ENCODE measurements at places on chromosomes 6 and 20.

DNA sequence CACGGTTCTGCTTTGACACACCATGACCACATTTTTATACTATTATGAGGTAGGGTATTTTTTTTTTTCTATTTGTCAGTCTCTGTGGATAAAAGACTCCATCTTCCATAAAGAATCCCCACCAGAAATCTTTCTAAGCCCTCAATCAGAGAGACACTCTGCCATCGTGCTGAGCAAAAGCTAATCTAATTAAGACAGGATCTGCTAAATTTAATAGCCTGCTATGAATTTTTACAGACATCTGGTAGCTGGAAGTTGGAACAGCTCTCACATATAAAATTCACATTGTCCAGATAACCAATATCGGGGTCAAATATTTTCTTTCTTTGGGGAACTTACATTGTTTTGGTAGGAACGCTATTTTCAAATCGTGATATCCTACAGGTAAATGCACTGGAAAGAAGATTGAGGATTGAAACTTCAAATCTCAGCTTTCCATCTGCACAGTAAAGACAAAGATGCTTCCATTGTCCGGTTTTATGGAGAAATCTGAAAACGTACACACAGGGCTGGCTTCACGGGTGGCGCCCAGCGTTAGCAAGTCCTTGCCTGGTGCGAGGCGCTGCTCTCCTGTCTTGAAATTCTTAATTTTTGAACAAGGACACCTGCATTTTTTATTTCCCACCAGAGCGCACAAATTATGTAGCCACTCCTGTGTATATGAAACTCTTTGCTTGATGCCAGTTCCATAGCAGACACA is 573.8 kb upstream of the NOX3 start:
- peak; percentile 58 for ATAC-seq

GRCh38 chr20:63405102-63405730 is 44.1 kb upstream of the CHRNA4 start:
- ATAC-seq, result no peak

DNA sequence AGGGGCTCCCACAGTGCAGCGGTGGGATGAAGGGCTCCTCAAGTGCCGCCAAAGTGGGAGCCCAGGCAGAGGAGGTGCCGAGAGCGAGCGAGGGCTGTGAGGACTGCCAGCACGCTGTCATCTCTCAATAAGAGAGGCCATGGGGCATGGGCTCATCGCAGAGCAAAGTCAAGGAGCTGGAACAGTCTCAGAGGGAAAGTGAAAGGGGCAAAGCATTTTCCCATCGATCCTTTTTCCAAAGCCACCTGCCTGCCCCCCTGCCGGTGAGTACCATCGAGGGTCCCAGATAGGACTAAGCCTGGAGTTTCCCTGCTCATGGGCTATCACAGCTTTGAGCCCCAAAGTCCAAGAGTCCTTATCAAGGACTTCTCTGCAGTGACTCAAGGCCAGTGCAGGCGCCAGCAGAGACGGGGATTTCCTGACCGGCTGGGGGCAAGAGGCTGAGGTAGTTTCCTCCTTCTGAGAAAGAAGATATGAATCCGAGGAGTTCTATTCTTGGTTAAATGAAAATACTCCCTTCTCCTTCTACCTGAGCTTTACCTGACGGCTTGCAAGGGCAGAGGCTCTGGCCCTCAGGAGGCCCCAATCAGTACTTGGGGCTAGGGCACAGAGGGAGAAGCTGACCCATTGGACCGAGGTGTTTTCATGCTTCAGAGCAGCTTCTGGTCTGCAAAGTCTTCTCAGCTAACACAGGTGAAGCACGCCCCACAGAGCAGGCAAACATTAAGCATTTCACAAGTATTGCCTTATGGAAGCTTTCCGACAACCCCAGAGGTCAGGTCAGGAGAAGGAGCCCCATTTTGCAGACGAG is 22.6 kb downstream of the ETV7 start:
- ATAC-seq, result no peak

DNA sequence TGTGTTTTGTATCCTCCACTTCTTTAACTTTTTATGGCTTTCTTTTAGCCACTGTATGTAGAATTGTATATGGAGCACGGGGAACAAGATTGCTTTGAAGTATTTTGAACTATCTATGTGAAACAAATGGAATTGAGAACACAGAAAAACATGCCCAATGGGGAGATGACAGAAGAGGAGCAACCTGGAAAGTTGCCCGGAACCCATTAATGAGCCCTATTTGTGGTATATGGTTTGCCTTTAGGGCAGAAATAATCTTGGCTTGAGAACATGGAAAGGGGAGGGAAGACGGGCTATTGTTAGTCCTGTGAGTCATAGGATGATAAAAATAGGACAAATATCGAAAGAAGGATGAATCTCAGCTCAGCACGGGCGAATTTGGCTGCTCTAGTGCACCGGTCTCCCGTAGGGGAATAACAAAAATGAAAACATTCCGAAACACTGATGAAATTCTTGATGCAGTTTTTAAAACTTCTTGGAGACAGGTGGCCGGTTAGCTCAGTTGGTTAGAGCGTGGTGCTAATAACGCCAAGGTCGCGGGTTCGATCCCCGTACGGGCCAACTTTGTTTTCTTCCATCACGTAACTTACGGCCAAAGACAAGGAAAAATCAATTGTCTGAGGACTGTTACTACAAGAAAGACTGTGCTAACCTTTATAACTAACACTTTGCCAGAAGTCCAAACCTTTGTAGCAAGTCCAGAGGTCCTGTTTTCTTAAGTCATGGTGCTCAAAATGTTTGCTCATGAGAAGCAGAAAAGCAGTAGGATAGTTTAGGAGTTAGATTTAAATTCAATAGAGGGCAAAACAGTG is 15.7 kb downstream of the HMGN4 start:
- peak; percentile 71 for ATAC-seq

DNA sequence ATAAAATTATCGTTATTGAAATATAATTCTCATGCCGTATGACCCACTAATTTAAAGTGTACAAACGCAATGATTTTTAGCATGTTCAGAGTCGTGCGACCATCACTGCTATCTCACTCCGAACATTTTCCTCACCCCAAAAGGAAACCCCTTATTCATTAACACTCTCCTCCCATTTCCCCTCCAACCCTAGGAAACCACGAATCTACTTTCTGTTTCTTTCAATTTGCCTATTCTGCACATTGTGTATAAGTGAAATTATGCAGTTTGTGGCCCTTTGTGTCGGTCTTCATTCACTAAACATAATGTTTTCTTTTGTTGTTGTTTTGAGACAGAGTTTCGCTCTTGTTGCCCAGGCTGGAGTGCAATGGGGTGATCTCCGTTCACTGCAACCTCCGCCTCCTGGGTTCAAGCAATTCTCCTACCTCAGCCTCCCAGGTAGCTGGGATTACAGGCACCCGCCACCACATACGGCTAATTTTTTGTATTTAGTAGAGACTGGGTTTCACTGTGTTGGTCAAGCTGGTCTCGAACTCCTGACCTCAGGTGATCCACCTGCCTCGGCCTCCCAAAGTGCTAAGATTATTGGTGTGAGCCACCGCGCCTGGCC is 99.7 kb upstream of the ZNF217 start:
- no peak for ATAC-seq

DNA sequence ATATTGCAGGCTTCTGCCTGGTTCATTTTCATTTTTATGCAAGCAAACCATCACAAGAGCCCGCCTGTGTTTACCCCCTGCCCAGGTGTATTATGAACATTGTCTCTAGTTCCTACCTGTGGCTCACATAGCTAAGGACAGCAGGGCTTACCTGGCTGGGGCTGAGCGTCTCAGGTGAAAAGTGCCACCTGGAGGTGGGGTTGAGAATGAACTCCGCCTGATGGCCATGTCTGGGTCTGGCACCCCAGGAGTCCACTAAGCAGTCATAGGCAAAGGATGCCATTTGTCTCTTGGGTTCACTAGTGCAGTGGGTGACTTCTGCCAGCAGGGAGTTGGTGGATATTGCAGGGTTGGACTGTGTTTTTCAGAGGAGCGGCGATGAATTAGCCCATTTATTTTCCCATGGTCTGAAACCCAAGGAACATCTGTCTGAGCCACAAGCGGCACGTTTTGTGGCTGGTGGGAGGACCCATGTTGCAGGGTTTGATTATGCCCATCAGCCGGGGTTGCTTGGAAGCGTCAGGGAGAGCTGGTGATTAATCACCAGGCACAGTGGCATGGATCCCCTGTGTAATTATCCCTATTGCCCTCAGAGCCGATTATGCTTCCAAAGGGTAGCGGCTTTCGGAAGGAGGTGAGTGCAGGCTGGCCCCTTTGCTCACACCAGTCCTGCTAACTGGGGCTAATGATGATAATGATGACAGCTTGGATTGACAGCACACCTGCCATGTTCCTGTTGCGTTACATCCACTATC is 92.1 kb downstream of the CDH26 start:
- ATAC-seq, result no peak

GRCh38 chr20:21326700-21327099 is 23.6 kb downstream of the XRN2 start:
- no peak for ATAC-seq

DNA sequence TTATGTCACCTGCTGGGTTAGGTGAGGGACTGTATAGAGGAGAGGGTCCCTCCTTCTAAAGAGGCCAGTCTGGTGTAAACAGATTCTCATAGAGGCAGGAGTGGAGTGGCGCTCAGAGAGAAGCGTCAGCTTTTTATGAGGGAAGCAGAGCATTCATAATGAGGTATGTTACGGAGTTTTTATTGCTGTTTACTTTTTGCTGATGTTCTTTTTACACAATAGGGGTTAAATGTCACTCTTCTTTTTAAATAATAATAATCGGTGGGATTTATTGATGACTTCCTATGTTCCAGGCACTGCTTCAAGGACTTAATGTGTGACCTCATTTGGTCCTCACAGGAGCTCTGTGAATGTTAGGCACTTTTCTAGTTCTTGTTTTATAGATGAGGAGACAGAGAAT is 79.9 kb downstream of the L3MBTL3 start:
- no peak for ATAC-seq

DNA sequence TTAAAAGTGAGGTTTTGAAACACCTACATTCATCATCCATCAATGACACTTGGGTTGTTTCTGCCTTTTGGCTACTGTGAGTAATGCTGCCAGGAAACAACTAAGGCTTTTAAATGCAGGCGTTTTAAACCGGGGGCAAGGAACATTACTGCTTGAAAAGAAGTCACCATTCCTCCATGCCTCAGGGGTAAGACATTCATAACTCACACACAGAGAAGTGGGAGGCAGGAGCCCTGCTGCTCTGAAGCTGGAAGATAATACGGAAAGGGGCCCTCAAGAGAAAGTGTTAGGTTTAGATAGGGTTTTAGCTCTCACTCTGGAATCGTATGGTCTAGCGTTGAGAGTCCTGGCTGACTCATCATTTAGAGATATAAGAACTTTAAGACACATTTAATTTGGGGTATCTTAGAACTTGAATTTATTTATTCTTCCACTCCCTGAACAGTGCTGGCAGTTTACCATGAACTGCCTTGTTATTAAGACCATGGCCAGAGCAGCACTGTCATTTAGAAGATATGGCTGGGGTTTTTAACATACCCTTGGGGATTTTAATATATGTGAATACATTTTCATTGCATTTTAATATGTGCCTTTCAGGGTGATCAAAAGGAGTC is 1.8 kb downstream of the TUBB1 start:
- peak; percentile 68 for ATAC-seq

DNA sequence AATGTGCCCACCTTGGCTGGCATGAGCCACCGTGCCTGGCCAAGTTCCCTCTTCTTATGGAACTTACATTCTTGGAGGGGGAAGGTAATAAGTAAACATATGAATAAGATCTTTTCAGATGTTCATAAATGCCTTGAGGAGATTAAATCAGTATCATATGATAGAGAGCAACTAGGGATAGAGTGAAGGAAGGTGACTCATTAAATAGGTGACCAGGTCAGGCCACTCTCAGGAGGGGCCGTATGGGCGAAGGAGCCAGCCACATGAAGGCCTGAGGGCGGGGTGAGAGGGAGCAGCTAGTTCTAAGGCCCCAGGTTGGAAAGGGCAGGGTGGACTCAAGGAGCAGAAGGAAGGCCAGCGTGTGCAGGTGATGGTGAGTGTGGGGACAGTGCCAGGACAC is 91.1 kb downstream of the UST start:
- no peak for ATAC-seq

DNA sequence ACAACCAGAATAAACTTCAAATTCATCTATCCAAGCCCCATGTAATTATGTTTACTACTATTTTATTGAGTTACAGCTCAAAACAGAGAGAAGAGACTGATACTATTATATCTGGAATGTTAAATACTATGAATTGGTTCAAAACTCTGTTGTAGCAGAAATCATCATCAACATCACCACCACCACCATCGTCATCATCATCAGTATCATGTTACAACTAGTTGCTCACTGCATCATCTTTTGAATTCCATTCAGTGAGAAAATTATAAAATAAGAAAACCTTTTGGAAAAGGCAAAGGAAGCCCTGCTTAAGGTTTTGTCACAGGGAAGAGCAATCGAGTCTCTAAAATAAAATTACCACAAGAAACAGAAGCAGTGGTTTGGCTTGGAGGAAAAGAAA is 36.2 kb upstream of the THEMIS start:
- no peak for ATAC-seq

DNA sequence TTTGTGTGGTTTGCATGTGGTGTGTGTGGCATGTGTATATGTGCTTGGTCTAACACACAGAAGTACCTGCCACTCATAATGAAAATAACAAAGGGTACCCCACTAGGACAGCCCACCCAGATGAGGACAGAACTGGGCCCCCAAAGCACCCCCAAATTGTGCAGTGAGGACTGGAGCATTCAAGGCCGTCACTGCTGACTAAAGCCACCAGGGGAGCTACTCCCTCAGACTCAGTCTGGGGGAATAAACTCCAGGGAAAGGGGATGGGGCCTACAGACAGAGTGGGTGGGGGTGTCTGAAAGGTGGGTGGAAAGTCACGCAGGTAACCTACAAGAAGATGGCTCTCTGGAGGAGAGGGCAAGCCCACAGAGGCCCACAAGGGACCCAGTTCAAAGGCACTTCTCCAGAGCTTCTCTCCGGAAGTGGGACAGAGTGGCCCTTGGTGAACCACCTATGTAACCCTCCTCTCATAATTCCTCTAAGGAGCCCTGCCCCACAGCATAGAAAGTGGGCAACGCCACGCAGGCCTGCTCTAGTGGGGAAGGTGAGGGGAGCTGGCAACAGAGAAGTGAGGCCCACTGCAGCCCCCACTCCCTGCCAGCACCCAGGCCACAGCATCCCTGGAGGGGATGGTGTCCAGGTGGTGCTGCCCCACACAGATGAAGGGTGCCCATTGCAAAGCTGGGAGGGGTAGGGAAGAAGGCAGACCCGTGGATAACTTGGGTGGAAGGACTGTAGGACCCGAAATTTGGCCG is 122.8 kb upstream of the MAFB start:
- no peak for ATAC-seq

DNA sequence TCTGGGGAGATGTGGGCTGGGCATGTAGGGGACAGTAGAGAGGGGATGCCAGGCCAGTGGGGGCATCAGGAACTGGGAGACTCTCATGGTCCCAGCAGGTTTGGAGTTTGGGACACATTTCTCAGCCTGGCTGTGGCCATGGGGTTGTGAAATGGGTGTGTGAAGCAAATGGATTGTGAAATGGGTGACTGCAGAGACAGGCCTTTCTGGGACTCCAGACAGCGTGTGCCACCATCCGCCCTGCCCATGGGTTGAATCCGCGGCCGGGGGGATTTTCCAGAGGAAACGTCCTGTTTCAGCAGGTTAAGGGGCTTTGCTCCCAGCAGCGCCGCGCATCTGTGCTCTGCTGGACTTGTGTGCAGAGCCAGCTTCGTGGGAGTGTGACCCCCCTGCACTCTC is 3.7 kb upstream of the PMEPA1 start:
- no peak for ATAC-seq

Measured in SK-N-SH treated with all-trans-retinoic acid at 6 μM for 48 hours (cell line).